Transverse colon (tissue), 4 donors: ENCODE measurements at places on chromosomes 13 and 19. TPM values are rescaled to one million over a fixed set of nuclear protein-coding genes. Genes with fewer than 3 reads are reported as not detected.
A peak's percentile ranks its signal among the peaks of the same experiment; 100 is the strongest.

- no peak for DNase-seq
Measured at GRCh38 chr13:37379841-37380240, 218.7 kb downstream of the POSTN start.

- no peak for DNase-seq
Measured at GRCh38 chr13:43611281-43612273, 175.2 kb downstream of the ENOX1 start.

Gene EPSTI1
- 22.9 TPM for total RNA-seq

Gene MEDAG
- total RNA-seq = 11.2 TPM

GRCh38 chr13:26821672-26822071 is 61.1 kb upstream of the GPR12 start:
- DNase-seq = no peak

DNA sequence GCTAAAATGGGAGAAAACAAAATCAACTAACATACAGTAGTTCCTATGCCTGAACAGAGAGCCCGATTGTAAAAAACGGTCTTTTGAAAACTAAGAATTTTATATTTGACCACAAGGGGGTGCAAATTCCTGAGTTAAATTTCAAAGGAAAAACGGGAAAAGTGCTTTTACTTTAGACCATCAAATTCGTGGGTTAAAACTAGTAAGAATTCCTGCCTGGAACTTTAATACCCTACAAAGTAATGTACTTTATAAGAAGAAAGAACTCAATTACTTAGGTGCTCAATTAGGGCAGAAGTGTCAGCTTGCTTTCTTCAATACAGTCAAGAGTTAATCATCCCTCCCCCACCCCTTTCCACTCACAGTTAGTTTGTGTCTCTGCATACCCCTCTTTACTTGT is 69.8 kb downstream of the KCNRG start:
- no peak for DNase-seq

GRCh38 chr13:28329395-28330158 is 165.4 kb downstream of the FLT1 start:
- no peak for DNase-seq

- no peak for DNase-seq
Measured at GRCh38 chr13:26045142-26045541, 6.7 kb downstream of the SHISA2 start.

GRCh38 chr19:45352914-45353796 is 12.6 kb downstream of the KLC3 start:
- DNase-seq = no peak

DNA sequence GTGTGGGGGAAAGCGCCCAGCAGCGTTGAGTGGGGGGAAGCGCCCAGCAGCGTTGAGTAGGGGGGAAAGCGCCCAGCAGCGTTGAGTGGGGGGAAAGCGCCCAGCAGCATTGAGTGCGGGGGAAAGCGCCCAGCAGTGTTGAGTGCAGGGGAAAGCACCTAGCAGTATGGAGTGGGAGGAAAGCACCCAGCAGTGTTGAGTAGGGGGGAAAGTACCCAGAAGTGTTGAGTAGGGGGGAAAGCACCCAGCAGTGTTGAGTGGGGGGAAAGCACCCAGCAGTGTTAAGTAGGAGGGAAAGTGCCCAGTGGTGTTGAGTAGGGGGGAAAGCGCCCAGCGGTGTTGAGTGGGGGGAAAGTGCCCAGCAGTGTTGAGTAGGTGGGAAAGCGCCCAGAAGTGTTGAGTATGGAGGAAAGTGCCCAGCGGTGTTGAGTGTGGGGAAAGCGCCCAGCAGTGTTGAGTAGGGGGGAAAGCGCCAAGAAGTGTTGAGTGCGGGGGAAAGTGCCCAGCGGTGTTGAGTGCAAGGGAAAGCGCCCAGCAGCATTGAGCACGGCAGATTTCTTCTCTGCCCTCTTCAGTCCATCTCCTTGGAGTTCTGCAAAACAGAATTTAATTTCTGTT is 138.4 kb downstream of the ATP11A start:
- DNase-seq = no peak

Gene C19orf85
- not detected for total RNA-seq

Gene ZNF805
- total RNA-seq = 21.3 TPM

DNA sequence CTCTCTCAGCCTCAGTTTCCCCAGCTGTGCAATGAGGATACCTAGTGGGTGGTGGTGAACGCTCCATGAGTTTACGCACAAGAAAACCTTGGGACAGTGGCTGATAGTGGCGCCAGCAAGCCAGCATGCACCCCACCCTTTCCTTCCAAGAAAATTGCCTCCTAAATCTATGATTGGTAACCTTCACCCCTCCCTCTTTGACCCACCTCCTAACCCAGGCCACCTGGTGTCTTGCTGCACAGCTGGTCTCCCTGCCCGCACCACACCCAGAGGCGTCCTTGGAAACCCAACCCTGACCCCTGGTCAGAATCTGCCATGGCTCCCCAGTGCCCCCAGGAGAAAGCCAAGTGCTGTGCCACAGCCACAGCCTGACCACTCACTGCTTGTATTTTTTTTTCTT is 22.8 kb upstream of the BCL3 start:
- peak; percentile 67 for DNase-seq

- DNase-seq = no peak
Measured at GRCh38 chr13:67367399-67367798, 137.3 kb upstream of the PCDH9 start.

Gene ZNF470
- total RNA-seq = 1.7 TPM
